IMR-90 (cell line): ENCODE measurements at places on chromosomes 5 and 9. TPM values are rescaled to one million over a fixed set of nuclear protein-coding genes. Genes with fewer than 3 reads are reported as not detected.

CENPK gene
- polyA plus RNA-seq: 6.6 and 9.4 TPM in 2 replicates

PCDHA6 gene
- 0.03 TPM in 1 of 2 replicates, not detected in the other for polyA plus RNA-seq

DMRT3 gene
- not detected in 2 replicates for polyA plus RNA-seq

HK3 gene
- polyA plus RNA-seq: not detected in 2 replicates

TLX3 gene
- polyA plus RNA-seq: not detected in 2 replicates

PIGO gene
- polyA plus RNA-seq: 17.9 and 18.2 TPM in 2 replicates

ZNF782 gene
- 0.86 and 0.93 TPM in 2 replicates for polyA plus RNA-seq

TNC gene
- 236 and 253 TPM in 2 replicates for polyA plus RNA-seq

MARCOL gene
- polyA plus RNA-seq: not detected in 2 replicates

DNA sequence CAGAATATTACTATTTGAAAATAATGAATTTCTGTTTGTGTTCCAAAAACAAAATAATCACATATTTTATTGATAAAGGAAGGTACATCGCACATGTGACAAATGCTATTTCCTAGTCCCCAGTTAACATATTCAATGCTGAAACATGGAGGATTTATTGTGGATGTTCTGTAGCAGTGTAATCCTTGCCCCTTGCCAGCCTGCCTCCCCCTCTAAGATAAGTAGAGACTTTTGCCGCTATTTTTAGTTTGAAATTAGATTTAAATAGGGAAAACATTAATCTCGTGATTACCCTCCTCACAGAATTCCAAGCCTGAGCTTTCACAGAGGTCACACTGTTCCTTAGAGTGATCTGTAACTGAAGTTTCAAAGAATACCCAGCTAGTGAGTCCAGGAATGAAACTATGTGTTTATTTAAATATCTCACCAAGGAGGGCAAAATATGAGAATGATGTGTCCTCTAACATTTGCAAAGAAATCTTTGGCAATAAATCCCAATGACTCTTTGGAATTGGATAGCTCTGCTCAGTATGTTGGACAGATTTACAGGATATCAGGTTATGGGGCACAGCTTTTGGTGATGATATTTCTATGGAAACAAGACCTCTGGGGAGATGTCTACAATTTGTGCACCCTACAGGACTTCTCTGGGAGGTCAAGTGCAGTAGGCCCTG, 17.3 kb downstream of the CTXN3 start:
- no peak for DNase-seq

DNA sequence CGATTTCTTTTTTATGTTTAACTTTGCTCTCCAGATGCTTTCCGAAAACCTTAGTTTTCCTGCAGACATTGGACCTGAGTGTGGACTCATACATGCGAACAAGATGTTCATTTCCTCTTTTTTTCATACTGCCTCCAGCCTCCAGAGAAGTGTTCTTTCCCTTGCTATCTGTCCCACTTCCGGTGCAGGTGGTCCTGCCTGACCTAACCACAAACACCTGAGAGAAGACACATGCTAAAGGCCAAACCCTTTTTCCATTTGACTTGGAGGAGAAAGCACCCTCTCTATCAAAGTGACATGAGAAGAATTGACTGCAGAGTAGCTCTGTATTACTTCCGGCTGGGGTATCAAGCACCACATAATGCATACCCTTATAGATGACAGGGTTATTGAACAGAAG, 334.0 kb downstream of the ARHGEF28 start:
- no peak for DNase-seq

GRCh38 chr5:160119142-160119904, at the start of gene PWWP2A:
PWWP2A (minus strand) TSS chr5:160119450; CDS start chr5:160119388, 62 bp downstream.
- peak; percentile 100 for DNase-seq

- no peak for DNase-seq
Observed at GRCh38 chr9:136741883-136742571, 713 bp downstream of the LCN10 start.

GRCh38 chr9:124720429-124721108, 50.5 kb downstream of the NR6A1 start:
- DNase-seq: no peak

DNA sequence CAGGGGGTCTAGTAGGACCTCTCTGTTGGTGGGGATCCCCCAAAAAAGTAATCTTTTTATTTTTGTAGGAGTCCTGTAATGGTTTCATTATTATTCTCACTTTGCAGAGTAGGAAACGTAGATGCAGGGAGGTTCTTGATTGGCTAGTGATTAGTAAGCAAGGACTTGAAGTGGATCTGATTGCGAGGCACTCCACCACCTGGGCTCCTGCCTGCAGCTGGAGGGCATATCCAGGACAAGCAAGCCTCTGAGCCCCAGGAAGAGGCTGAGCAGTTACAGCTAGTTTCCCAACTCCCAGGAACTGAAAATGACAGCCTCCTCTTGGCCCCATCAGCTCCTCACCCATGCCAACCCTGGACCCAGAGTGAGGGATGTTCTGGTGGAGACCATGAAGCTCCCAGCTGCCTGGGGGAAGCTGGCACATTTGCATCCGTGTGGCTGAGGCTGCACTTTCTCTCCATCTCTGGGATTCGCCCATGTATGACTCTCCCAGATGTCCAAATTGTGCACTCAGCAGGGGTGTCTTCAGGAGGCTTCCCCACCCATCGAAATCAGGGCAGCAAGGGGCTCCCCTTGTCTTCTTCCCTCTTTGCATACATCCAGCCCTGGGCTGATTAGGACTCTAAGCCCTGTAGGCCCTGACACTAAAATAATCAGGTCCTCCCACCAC, 10.2 kb downstream of the KCNIP1 start:
- DNase-seq: no peak

DNA sequence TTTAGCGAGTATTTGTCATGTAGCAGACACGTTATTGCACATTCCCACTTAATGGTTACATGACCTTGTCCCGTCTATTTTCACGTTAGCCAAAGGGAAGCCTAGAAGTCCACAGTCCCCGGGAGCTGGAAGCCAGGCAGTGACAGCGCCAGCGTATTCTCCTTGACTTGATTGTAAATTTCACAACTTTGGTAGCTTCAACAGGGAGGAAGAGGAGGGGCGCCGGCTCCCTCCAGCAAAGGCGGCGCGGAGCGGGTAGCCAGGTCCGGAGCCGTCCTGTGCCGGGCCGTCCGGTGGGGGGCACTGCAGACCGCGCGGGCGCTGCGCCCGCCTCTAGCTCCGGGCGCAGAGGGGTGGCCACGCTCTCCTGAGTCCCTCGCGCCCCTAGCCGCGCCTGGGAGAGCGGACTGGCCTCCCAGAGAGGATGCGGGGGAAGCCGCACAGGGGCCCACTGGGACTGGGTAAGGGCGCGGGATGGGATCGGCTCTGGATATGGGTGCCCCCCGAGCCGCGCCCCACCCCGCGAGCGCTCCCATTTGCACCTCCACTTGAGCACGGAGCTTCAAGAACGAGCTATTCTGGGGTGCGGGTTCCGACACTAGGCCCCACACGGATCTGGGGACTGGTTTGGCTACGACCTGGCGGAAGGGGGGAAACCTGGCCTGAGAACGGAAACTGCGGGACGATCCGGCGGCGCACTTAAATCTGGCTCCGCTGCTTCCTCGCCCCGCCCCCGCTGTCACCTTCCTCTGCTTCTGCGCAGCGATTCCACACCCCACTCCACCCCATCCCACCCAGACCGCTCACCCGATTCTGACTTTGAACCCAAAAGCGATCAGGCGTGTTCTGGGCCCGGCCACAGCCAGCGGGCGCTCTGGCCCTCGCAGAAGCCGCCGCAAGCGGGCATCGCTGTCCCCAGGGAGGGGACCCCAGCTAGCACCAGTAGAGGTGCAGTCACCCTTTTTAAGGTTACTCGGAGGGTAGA, 23.8 kb downstream of the KLF4 start:
- DNase-seq: peak; percentile 33

DNA sequence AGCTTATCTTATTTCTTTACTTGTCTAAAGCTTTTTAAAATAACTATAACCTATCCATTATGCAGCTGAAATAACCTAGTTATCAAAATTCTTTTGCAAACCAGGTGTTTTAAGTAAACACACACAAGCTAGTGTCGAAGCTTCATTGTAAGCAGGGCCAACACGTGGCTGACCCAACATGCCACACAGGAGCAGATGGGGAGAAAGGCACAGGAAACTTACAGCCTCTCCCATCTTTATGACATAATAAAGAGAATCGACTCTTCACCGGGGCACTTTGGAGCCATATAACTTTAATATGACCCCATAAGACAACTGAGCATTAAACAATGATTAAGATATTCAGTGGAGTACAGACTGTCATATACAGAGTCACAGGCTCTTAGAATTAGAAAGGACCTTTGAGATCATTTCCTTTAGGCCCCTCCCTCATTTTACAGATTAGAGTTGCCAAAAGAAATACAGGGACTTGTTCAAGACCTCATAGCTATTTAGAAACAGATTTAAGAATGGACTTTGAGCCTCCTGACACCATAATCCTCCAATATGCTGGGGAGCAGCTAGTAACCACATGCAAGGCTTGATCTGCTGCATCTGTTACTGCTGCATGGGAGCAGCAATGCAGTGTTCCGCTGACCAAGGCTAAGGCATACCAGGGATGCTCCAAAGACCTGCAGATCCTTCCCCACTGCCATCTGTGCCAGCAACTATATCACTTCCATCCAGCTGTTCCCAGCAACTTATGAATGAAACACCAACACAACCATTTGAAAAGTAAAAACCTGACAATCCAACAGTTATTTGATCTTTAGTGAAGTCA, 75.4 kb downstream of the RASEF start:
- no peak for DNase-seq

DNA sequence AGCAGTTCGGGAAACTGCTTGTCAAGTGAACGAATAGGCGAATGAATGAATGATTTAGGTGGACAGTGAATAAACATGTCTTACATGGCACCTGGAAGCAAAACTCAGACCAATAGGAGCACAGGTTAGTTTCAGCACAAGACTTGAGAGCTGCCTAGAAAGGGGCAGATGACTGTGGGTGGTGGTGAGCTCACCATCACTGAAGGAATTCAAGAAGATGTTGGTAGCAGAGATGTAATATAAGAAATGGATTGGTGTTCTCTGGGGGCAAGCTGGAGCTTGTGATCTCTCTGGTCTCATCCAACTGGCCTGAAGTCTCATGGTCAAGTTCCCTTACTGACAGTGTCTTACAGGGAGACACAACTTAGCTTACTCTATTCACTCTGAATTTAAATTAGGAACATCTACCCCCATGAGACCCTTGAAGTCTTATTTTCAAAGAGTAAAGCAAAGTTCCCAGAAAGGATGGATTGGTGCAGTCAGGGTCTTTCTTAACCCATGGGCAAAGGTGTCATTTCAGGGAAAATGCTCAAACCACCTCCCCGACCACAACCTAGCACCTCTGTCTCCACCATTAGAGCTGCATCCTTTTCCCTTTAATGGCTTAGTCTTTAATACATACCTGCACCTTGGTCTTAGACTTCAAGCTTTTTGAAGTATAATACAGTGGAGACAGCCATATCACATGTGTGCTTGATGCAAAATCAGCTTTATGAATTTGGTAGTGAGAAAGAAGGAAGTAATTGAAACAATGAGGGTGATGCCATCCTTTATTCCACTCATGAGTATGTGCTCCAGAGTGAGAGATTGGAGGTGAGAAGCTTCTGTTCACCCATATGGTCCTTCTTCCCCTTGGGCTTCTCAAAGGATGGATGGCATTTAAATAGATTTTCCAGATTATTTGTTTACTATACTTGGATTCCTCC, 5.1 kb downstream of the LCP2 start:
- no peak for DNase-seq

- DNase-seq: no peak
Observed at GRCh38 chr9:25613709-25614108, 64.5 kb downstream of the TUSC1 start.

GRCh38 chr5:73867345-73868335, 241.6 kb downstream of the ARHGEF28 start:
- peak; percentile 68 for DNase-seq

- no peak for DNase-seq
Observed at GRCh38 chr9:18786196-18786595, 246.8 kb downstream of the SAXO1 start.

GRCh38 chr5:143215690-143216089, 187.8 kb downstream of the NR3C1 start:
- no peak for DNase-seq

GRCh38 chr5:136080483-136081216, 51.9 kb downstream of the TGFBI start:
- DNase-seq: peak; percentile 94

DNA sequence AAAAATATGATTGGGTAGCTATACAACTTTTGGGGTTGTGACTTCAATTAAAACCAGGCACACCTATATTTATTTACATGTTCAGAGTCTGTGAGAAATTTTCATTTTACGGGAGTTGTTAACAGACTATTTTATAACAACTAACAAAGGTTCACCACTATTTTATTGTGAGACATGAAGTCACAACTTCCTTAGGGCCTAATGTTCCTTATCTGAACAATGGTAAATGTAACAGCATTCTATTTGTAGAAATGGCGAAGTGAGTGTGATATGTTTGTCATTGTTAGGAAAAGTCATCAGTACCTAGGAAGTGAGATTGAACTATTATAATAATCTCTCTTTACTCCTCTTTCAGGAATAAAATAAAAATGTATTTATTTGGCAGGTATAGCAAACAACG, 67.4 kb downstream of the CSNK1G3 start:
- DNase-seq: no peak

GRCh38 chr5:1952444-1953099, 69.8 kb upstream of the IRX4 start:
- DNase-seq: no peak

GRCh38 chr5:56012281-56012963, 17.7 kb upstream of the IL6ST start:
- peak; percentile 82 for DNase-seq

DNA sequence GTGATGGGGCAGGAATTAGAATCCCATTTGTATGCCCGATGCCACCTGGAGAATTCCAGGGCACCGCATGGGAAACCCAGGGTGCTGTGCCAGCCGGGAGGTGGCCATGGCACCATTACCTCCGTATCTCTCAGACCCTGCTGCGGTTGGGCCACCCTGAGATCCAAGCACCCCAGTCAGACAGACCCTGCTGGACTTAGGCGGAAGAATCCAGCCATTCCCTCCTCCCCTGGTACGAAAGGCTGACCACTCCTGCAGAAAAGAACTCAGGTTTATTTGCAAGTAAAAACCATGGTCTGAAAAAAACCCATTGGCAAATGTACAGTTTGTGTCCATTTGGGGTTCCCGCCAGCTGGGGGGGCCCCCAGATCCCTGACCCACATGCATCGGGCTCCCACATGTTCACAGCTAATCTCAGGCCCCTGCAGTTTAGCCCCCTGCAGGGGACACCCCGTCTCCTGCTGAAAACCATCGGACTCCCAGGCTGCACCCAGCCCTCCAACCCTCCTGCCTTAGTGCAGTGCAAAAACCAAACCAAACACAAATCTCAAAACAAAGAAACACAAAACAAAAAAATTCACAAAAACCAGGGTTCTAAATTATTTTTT, 23.6 kb upstream of the SARDH start:
- DNase-seq: no peak

- no peak for DNase-seq
Observed at GRCh38 chr5:154831451-154831850, 19.0 kb downstream of the FAXDC2 start.

- no peak for DNase-seq
Observed at GRCh38 chr5:151427258-151427657, 20.1 kb upstream of the SLC36A1 start.
